B cell (primary cell): ENCODE measurements at places on chromosomes 2 and 18. TPM values are rescaled to one million over a fixed set of nuclear protein-coding genes. Genes with fewer than 3 reads are reported as not detected.

GRCh38 chr2:174635015-174635593 is 37.5 kb upstream of the WIPF1 start:
- H3K4me3 ChIP-seq = peak overlapping the region; percentile 91
- H3K36me3 ChIP-seq = peaks cover 18% of the 10 kb centered on the region
- no peak for DNase-seq

GRCh38 chr2:37573451-37574388 is 97.7 kb downstream of the CDC42EP3 start:
- no peaks in the 10 kb centered on the region for H3K27me3 ChIP-seq
- no peak overlapping the region for H3K4me3 ChIP-seq
- peaks cover 3% of the 10 kb centered on the region for H3K4me1 ChIP-seq
- H3K27ac ChIP-seq = no peak overlapping the region
- no peak for DNase-seq

DNA sequence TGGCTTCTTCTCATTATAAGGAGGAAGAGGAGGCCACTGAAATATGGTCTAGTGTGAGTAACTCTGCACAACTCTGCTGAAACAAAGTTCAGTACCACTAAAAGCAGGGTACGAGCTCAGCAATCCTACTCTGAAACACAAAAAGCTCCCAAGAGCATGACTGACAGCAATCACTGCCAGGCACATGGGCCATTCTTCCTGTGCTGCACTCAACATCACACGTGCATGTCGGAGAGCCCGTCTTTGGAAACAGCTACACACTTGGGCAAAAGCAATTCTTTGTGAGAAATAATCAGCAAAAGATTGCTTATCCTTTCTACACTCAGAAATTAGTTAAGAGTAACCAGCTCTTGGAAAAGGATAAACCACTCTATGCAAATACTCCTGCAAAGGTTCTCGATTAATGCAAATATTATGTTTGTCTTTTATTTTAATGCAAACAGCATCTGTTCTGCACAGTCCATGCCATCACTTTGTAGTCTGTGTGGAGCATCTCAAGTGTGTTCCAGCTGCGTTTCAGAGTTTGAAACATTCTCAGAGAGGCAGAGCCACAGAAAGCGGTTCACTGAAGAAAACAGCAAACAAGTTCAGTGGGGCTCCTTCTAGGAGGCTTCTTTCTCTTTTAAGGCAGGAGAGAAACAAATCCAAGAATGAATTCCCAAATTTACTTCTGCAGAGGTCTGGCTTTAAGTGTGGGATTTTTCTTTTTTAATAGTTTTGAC is 145.0 kb downstream of the HDAC4 start:
- no peak for DNase-seq
- peaks cover 10% of the 10 kb centered on the region for H3K27me3 ChIP-seq
- no peaks in the 10 kb centered on the region for H3K36me3 ChIP-seq
- H3K27ac ChIP-seq = no peak overlapping the region
- no peak overlapping the region for H3K4me3 ChIP-seq
- peaks cover 53% of the 10 kb centered on the region for H3K4me1 ChIP-seq

DNA sequence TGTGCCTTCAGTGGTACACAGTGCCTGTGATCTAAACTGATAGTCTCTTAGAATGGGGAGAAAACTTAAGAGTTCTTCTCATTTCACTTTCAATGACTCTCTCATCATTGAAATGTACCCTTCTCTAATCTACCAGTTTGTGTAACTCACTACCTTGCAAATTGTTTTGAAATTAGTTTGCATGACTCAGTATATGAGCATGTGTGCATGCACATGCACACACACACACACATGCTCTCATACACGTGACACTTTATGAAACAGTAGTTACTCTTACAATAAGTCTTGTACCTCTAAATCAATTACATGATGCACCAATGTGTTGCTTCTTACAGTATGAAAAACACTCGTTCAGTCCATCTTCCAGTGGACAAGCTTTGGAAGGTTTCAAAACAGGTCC is 10.6 kb downstream of the LYPD6B start:
- no peaks in the 10 kb centered on the region for H3K36me3 ChIP-seq
- DNase-seq = no peak
- H3K4me1 ChIP-seq = no peaks in the 10 kb centered on the region
- H3K27ac ChIP-seq = no peak overlapping the region

DNA sequence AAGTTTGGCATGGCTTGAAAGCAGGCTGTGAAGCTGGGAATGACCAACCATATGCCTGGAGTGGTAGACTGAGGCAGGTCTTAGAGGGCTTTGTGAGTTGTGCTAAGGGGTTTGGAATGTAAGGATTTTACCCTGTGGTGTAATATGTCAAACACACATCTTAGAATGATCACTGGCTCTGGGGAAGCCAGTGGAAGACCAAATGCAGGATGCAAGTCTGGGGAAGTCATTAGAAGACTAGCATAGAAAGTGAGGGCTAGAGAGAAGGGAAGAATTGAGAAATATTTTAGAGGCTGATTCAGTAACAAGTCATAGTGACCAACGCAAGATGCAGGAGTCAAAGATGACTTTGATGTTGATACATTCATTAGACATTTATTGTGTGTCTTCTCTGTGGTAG is 3.5 kb upstream of the FHOD3 start:
- H3K27ac ChIP-seq = no peak overlapping the region
- no peaks in the 10 kb centered on the region for H3K27me3 ChIP-seq
- no peaks in the 10 kb centered on the region for H3K36me3 ChIP-seq
- no peak for DNase-seq
- H3K4me3 ChIP-seq = no peak overlapping the region

DNA sequence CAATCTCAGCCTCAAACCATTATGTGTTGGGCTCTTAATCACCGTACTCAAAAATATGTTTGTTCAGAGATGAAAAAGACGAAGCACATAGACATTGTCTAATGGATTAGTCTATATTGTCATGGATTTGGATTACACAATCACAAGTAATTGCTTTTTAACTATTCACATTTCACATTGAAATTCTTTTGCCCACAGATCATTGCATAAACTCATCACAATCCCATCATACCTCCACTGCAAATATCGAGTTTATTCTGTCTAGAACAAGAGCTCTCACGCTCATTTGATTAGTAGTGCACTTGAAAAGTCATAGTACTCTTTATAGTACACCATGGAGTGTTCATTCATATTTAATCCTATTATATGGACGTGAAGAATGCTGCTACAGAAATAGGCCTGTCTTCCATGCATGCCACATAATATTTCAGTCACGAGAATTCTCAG is 97.9 kb upstream of the SOX11 start:
- no peaks in the 10 kb centered on the region for H3K4me1 ChIP-seq
- no peak for DNase-seq
- no peaks in the 10 kb centered on the region for H3K27me3 ChIP-seq
- H3K27ac ChIP-seq = no peak overlapping the region

DNA sequence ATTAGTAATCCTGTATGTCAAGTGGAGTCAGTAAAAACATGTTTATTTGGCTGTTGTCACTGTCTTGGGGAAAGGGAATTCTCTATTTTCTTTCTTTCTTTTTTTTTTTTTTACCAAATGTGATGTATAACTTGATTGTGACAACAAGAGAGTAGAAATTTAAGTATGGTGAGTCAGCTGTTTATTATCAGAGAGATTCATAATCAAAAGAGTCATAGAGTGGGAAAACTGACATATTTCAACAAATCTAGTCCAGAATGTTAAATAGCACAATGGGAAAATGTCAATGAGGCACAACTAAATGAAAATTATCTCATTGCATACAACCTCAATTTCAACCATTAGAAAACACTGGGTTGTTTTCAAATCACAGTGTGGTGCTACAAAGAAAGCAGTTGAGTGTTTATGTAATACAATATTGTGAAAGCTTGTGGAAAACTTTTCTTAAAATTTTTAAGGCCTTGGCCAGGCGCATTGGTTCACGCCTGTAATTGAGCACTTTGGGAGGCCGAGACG is 111.9 kb upstream of the DTNA start:
- H3K4me1 ChIP-seq = no peaks in the 10 kb centered on the region
- no peak overlapping the region for H3K27ac ChIP-seq
- H3K36me3 ChIP-seq = no peaks in the 10 kb centered on the region
- no peak for DNase-seq

DNA sequence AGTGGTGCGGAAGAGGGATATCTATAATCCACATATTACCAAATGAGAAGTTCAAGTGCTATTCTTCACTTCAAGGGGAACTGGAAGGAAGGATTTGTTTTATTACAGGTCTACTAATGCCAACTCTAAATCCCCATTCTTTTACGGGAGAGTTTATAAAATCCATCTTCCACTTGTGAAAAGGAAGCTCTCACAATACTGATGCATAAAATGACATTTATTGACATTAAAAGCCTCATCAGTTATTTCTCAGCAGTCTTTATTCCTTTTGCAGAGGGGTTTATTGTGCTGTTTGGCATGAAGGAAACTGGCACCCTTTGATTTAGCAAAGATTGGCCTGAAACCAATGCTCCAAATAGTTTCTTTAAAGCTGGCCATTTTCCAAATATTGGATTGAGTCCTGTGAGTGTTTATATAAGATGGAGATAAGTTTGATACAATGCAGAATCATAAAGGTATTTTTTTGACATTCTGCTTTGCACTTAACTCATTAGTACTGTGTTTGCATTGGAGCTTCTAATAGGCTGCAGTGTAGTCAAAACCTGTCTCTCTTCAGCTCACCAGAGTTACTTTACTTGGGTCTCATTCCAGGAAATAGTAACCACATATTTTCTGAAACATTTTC is 26.6 kb downstream of the LRP1B start:
- DNase-seq = no peak
- no peaks in the 10 kb centered on the region for H3K4me1 ChIP-seq

DNA sequence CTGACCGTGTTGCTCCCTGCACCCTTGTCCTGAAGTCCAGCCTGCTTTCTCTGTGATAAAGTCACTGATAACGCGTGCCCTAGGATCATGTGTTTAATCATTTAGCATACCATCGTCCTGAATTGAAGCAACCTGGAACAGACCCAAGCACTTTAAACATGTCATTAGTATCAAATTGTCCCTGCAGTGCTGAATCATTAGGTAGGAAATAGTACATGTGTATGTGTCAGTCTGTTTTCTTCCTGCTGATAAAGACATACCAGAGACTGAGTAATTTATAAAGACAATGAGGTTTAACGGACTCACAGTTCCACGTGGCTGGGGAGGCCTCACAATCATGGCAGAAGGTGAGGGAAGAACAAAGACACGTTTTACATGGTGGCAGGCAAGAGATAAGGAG is 2.8 kb downstream of the ASB18 start:
- no peak for DNase-seq
- H3K4me3 ChIP-seq = no peak overlapping the region
- no peaks in the 10 kb centered on the region for H3K4me1 ChIP-seq
- H3K36me3 ChIP-seq = no peaks in the 10 kb centered on the region
- H3K27me3 ChIP-seq = no peaks in the 10 kb centered on the region

DNA sequence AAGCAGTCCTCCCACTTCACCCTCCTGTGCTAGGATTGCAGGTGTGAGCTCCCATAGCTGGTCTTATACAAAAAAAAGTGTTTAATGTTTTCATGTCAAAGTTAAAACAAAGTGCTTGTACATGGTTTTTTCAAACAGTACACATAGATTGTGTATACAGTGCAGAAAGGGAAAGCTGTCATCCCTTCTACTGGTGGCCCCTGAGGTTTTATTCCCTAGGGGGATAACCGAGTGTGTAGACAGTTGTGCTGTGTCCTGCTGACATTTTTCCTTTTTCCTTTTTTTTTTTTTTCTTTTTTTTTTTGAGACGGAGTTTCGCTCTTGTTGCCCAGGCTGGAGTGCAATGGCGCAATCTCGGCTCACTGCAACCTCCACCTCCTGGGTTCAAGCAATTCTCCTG is 10.8 kb downstream of the TUBB6 start:
- peak overlapping the region; percentile 82 for H3K27ac ChIP-seq
- H3K36me3 ChIP-seq = no peaks in the 10 kb centered on the region
- peaks cover 66% of the 10 kb centered on the region for H3K4me1 ChIP-seq

DNA sequence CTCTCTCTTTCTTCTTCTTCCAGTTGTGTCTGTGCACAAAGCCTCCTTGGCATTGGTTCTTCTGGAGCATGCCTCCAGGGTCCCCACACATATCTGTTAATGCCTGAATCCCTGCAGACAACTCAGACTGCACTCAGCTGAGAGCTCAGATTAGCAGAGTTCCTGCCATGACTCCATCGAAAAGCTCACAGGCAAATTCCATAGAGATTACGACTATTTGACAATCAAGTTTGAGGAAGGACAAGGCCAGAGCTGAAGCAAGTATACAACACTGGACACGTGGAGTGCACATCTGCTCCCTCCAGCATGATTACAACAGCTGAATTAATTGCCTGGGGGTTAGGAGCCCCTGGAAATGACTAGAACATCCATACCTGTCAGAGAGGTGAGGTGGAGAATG is 190.7 kb downstream of the INSIG2 start:
- H3K4me3 ChIP-seq = no peak overlapping the region
- H3K36me3 ChIP-seq = no peaks in the 10 kb centered on the region
- no peak for DNase-seq
- no peaks in the 10 kb centered on the region for H3K4me1 ChIP-seq
- H3K27me3 ChIP-seq = no peaks in the 10 kb centered on the region
- no peak overlapping the region for H3K27ac ChIP-seq

DNA sequence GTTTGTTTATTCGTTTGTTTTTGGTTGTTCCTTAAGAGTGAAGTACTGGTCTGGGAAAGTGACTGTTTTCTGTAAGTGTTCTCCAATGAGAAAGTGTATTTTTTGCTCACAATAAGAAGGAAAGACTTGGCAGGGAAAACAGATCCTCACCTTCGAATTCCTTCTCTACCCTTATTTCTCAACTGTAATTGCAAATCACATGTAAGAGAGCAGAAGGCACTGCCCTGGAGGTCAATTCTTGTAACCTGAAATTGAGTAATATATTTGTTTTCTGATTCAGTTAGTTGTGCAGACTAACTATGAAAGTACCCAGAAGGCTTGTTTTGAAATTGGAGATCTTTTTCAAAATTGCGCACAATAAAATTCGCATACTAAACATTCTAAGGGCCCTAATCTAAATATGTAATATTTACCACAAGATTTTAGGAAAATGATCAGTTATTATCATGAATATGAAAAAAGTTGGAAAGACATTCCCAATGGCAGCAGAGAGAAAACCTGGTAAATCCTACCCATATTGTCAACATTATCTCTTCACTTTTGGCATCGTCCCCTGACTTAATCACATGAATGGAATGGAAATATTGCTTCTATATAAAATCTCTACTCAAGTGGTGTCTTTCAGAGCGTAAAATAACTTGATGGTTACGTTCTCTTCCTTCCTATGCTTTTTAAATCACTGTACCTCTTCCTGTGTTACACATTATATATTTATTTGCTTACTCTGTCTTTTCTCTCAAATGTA is 24.1 kb downstream of the TFPI start:
- no peak overlapping the region for H3K4me3 ChIP-seq
- DNase-seq = no peak
- H3K27me3 ChIP-seq = no peaks in the 10 kb centered on the region
- H3K36me3 ChIP-seq = no peaks in the 10 kb centered on the region
- H3K27ac ChIP-seq = no peak overlapping the region

DNA sequence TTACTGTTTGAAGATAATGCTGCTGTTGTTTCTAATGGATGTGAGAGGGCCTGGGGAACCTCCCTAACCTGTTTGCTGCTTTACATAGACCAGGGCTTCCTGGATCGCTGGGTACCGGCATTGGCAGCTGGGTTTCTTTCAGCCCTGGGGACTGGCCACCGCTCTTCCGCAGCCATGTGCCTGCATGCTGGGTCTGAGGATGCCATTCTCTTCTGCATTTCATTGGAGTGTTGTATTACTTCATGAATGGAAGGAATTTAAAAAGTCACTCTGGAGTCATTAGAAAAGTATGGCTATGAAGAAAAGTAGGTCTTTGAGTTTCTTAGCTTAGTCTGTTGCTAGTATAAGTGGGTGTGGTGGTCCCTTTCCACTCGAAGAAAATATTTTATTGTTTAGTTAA is 107.3 kb upstream of the MGAT5 start:
- H3K36me3 ChIP-seq = peaks cover 14% of the 10 kb centered on the region
- no peak for DNase-seq
- no peak overlapping the region for H3K4me3 ChIP-seq
- no peak overlapping the region for H3K27ac ChIP-seq
- peaks cover 37% of the 10 kb centered on the region for H3K4me1 ChIP-seq

The SERPINB3 gene
- not detected in 2 replicates for total RNA-seq

The HTR2B gene
- total RNA-seq = not detected in 2 replicates

The FAM237A gene
- total RNA-seq = not detected in 2 replicates
